ENCODE measurements at places on chromosomes 12 and 14.

- no peak for DNase-seq
These were observed 53.3 kb downstream of the BEGAIN start for GRCh38 chr14:100533656-100534485.

GRCh38 chr12:70985850-70986249 is 65.3 kb upstream of the PTPRR start:
- no peak for DNase-seq

GRCh38 chr14:71400871-71401321 is 493.6 kb downstream of the PCNX1 start:
- DNase-seq = no peak

GRCh38 chr14:21317398-21317797 is 37.5 kb downstream of the RPGRIP1 start:
- no peak for DNase-seq

DNA sequence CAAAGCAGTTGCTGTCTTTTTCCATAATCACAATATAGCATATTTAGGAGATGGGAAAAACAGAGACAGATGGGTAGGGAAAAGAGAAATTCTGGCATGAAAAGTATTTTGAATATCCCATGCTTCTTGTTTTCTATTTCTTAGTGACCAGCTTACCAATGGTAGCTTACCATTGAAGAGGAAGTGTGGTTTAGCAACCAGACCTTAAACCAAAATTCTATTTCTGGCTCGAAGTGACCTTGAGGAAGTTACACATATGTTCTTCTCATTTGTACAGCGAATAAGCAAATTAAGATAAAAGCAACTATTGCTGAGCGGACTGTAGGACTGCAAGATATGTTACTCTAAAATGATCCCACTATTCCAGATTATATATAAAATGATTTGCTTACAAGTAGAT is 82.9 kb downstream of the FGD4 start:
- DNase-seq = no peak
